ENCODE measurements at places on chromosomes 11 and 22. TPM values are rescaled to one million over a fixed set of nuclear protein-coding genes. Genes with fewer than 3 reads are reported as not detected.

GRCh38 chr11:132692891-132693290 is 839.4 kb downstream of the OPCML start:
- no peak for DNase-seq

DNA sequence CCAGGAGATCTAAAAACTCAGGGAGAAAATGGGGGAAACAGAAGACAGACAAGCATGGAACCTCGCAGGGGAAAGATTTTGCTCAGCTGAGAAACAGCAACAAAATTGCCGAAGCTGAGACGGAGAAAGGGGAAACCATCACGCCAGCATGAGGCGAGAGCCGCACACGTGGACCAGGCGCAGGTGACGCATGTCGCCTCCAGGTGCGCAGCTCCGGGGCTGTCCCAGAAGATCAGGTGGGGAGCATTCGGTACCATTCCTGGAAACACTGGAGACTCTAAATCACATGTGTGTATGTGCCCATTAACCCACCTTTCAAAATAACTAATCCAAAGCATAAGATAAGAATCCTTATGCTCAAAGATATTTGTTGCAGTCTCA is 121.7 kb downstream of the BRD1 start:
- DNase-seq = no peak

DNA sequence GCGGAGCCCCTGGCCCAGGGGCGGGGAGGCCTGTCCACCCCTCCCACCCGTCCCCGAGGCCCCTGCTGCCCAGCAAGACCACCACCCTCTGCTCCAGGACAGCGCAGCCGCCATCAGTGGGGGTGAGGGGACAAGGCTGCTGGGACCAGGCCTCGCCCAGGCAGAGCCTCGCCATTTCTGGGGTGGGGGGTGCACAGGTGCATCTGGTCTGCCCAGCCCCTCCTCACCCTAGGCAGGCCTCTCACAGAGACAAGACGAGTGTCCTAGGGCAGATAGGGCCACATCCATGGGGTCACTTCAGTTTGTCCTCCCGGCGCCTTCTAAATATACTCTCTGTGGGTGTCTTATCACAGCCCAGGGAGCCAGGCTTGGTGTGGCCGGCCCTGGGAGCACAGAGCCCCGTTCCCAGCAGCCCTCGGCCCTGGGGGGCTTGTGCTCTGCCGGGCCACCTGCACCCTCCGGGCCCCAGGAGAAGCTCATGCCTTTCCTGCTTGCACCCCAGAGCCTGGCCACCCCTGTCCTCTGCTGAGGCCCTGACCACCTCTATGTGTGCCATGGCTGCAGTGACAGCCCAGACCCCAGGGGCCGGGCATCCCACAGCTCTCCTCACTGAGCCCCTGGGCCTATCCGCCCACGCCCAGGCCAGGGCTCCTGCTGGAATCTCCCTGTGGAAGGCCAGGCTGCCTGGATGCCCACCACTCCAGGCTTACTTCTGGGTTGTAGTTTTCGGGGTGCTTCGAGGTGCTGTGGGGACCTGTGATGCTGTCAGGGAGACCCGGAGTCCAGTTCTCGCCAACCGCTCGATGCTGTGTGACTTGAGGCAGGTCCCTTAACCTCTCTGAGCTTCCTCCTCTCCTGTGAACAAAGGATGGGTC is 70.8 kb downstream of the KCNQ1 start:
- no peak for DNase-seq

The RRAS2 gene
- total RNA-seq = 108 TPM

All from myocyte (in vitro differentiated cells).